ENCODE measurements at places on chromosomes 7 and 10.

- peak; percentile 17 for DNase-seq
Observed at GRCh38 chr7:67760971-67761370, 764.3 kb downstream of the TYW1 start.

DNA sequence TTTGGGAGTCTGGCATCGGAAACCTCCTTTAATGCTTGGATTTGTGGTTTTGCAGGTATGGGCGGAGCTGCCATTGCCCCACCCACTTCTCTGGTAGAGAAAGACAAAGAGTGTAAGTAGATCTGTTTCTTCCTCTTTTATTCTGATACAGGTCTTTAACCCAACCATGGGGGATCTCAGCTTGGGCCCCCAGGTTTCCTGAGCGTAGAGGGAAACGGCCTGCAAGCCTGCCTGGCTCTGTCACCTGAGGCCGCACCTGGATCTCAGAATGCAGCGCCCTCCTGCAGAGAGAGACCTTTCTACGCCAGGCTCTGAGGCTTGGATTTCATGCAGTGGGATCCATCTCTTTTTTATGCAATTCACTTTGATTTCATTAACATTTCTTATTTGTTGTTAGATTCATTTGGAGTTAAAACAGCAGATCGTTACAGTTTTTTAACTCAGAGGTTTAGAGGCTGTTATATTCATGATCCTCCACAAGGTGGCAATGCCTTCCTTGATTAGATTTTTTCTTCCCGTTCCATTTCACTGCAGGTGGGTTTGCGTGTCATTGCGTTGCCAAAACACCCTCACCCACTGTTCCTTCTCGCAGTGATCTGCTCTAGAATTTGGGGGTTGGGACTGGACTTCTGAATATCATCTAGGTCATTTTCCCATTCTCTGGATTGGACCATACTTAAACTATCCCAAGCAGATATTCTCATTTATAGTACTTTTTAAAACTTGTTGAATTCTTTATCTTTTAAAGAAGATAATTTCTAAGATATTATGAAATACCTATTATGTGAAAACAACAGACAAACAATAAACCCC is 20.0 kb downstream of the RBM17 start:
- peak; percentile 46 for DNase-seq

GRCh38 chr7:78427209-78427608 is 628.6 kb downstream of the PHTF2 start:
- DNase-seq: no peak

DNA sequence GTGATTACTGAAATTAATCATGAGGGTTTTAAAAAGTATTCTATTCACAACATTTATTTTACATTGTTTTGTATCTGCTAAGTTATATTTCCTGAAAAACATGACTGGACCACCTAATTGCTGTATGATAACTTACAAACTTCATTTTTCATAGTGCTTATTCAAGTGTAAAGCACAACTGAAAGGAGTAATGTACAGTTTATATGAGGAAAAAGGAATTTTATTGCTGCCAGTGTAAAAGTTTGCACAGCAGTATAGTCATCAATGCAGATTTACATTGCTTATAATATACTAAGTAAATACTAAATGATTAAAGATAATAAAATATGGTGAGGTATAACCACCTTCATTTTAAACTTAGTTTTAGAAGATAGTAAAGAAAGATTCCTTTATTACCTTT is 4.0 kb downstream of the PTEN start:
- DNase-seq: no peak

- DNase-seq: no peak
Observed at GRCh38 chr10:132685921-132686680, 99.8 kb downstream of the NKX6-2 start.

DNA sequence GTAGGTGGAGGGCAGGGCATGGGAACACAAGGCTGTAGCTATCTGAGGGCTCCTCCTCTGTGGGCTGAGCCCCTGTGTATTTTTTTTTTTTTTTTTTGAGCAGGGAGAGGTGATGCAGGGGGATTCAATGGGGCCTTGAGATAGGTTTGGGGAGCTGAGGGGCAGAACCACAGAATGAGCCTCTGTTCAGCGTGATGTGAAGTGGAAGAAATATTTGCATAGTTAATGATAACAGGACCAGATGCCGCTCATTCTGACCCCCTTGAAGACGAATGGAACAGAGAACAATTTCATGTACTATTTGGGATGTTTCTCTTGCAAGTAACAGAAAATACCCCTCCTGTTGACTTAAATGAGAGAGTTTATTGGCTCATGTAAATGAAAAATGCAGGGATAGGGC is 69.7 kb upstream of the EMX2 start:
- DNase-seq: no peak

DNA sequence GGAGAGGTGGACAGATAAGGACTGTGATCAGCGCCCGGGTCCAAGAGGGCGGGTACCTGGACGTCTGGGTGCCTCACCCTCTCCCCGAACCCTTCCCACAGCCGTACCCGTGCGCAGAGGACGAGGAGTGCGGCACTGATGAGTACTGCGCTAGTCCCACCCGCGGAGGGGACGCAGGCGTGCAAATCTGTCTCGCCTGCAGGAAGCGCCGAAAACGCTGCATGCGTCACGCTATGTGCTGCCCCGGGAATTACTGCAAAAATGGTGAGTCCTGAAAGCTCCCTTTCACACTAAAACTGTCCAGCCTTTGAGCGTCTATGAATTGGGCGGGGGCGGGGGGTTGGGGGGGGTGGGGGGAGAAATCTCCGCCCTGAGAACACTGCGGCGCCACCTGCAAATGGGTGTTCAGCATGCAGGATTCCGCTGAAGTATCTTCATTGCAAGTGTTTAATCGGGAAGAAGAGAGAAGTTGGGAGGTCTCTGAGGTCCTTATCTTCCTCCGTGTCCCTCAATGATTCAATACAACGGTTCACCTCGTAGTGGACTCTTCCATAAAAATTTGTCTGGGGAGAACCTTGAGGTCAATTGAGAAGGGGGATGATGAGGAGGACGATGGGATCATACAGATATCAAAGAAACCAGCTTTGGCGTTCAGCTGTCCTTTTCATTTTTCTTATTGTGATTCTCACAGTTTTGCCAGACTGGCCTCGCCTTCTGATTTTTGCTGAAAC is 906 bp downstream of the DKK1 start:
- DNase-seq: peak; percentile 37

GRCh38 chr7:100118388-100119071 is 628 bp downstream of the TAF6 start:
- no peak for DNase-seq

DNA sequence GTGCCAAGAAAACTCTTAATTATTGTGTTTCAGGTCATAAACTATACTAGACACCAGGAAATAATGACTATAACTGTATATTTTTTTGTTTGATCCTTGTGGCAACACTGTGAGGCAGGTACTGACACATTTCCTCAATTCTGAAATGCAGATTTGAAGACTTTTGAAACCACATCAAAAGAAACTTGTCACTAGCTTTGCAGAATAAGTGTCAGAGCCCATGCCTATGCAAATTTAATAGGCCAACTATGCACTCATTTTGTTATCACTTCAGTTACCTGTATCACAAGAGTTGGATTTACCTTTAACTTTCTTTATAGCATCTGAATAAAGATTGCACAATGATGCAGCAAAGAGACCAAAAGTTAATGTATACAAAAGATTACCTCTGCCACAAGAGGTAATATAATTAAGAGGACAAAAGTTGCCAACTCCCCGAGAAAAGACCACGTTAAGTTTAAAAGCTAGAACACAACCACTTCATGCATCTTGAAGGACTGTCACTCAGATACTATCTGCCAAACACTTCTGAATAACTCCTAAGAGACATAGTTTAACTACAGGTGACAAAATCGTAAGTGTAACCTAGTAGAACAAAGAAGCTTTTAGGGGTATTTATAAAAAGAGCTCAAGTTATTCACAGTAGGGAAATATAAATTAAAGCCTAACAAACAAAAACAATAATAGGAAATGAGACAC is 80.5 kb downstream of the ELAPOR2 start:
- DNase-seq: no peak

DNA sequence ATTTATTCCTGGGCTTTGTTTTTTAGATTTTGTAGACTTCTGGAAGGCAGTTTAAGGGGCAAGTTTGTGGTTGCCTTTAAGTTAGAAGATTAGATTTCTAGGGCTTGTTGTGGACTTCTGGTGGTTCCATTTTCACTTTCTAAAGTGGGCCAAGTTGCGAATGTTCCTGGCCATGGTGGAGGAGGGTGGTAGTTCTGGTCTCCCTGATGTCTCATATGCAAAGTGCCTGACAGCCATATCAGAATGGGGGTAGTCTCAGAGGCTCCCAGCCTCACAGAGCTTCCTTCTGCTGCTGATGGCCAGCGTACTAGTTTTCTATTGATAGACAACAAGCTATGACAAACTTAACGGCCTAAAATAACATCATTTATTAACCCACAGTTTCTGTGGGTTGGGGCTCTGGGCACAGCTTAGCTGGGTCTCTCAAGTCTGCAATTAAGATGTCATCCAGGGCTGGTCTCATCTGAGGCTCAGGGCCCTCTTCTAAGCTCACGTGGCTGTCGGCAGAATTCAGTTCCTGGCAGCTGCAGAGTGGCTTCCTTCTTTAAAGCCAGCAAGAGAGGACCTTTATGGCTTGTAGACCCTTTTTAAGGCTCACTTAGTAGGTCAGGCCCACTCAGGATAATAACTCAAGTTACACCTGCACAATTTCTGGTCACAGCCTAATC is 44.8 kb downstream of the BMPER start:
- no peak for DNase-seq

DNA sequence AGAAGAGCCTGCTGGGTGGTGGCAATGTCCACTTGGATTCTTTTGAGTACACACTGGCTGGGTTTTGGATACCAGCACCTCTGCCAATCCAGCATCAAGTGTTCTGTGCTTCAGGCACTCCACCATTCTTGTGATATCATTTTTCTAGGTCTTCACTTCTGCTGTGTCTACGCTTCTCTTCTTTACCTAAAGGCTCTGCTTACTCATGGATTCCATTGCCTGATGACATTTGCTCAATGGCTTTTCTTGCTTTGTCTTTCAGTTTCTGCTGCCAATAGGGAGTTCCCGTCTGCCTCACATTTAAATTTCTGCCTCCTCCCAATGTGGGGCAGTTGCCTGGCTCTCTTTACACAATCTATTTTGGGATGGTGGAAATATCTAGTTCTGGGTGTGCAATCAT is 12.7 kb upstream of the PAPSS2 start:
- DNase-seq: no peak

- DNase-seq: peak; percentile 17
Observed at GRCh38 chr7:127769696-127770400, 117.9 kb downstream of the SND1 start.

DNA sequence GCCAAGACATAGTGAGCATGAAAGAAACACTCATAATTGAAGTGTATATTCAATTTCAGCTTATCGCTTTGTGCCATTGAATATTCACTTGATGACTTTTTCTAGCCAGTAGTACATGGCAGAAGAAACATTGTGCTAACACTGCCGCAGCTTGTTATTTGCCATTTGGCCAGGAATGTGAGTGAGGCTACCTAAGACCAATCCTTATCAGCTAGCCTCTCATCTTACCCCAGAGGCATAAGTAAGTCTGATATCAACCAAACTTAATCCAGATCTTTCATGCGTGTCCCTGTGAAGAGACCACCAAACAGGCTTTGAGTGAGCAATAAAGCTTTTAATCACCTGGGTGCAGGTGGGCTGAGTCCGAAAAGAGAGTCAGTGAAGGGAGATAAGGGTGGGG is 586.0 kb upstream of the MBL2 start:
- DNase-seq: no peak

DNA sequence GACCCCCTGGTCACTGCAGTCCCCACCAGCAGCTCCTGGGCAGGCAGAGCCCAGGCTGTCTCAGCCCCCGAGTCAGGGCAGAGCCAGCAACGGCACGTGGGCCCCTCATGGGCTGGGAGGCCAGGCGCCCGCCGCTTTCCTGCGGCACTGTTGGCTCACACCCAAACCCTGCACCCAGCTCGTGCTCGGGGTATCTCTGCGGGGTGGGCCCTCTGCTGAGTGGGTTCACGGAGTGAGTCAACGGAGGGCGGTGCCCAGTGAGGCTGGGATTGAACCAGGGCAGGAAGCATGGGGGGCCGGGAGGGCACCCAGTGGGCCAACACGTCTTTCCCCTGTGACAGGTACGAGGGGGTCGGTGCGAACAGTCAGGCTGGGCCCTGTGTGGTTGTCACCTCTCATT is 28.9 kb downstream of the ADAP1 start:
- DNase-seq: no peak

DNA sequence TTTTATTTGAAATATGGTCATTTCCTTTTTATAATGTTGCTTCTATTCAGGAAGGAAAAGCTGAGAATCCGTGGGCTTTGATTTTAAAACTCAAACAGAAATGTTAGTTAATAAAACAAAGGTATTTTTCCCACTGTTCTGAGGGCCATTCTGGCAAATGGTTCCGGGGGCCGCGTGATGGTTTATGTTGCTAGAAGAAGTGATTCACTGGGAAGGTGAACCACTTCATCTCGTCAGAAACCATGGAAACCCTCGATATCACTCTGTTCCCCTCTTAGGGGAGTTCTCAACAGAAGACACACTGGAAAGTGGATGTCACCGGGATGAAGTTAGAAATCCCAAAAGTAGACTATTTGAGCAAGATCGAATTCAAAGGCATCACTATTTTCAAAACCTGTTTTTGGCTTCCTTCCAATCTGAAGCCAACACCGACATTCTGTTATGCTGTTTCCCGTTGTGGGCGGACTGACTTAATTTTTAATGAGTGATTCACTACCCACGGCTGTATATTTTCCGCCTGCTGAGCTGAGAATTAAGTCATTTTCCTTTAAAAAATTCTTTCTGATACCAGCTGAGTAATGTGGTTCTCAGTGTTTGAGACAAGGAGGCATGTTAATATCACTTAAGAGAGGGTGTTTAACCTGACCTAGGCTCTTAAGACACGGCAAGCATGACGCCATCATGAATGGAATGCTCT is 84.1 kb downstream of the PTPRE start:
- DNase-seq: peak; percentile 89

- no peak for DNase-seq
Observed at GRCh38 chr10:31073211-31073610, 41.5 kb upstream of the ZNF438 start.

DNA sequence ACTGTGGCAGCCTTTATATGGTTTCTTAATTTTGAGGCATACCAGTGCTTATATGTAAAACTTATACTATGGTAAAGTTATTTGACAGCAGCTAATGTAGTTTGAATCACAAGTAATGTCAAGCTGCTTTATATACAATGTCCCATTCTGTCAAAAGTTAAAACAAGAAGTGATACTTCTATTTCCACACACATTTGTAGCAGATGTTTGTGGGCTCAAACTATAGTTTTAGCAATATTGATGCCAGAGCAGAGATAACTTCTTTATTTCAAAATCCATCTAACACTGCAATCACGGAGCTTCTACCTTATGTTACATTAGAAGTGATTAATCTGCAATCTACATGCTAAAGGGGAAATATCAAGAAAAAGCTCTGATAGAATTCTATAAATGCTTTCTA is 149.6 kb downstream of the ADK start:
- no peak for DNase-seq

All from AG10803 (cell line).